ENCODE measurements at places on chromosomes 3 and 15.

DNA sequence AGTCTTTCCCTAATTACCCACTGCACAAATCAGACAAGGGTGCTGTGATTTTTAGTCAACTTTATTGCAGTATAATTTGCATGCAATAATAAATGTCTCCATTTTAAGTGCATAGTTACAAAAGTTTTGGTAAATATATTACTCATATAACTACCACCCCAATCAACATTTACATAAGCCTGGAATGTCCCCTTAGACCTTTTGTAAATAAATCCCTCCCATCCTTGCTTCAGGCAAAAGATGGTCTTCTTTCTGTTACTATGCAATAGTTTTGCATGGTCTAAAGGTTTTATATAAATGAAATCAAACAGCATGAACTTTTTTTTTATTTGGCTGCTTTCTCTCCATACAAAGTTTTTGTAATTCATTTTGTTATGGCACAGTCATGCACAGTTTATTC is 235.4 kb downstream of the PYDC2 start:
- DNase-seq, result no peak

DNA sequence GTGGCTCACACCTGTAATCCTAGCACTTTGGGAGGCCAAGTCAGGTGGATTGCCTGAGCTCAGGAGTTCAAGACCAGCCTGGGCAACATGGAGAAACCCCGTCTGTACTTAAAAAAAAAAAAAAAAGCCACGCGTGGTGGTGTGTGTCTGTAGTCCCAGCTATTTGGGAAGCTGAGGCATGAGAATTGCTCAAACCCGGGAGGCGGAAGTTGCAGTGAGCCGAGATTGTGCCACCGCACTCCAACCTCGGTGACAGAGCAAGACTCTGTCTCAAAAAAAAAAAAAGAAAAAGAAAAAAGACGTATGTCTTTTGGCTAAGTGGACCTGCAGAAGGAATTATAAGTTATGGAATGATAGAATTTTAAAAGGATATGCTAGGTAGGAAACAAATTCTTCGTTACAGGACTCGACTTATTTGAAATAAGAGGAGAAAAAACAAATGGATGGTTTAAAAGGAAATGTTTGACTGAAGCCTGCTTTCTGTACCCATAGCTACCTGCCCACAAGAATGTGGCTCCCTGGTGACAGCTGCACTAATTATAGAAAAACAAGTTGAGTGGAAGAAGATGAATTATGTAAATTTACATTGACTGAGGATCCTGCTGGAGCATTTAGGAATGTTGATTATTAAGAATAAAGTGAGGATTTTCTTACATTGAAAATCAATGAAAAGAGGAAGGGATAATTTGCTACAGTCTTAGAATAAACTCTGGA is 36.0 kb upstream of the SKIL start:
- DNase-seq, result peak; percentile 41

- DNase-seq, result no peak
These were observed 341.4 kb downstream of the NAALADL2 start for GRCh38 chr3:175200391-175201095.

DNA sequence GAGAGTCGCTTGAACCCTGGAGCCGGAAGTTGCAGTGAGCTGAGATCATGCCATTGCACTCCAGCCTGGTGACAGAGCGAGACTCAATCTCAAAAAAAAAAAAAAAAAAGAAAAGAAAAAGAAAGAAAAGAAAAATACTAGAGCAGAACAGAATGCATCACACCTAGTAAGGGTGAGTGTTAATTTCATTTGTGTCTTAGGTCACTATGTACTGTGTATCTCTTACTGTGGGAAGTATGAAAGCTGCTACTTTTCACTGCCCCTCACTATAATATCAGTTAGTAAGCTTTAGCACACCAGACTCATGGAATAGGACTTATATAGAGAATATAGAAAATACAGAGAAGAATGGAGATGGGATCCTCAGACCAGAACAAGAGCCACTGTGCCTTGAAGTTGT is 45.9 kb upstream of the RASA2 start:
- DNase-seq, result no peak

DNA sequence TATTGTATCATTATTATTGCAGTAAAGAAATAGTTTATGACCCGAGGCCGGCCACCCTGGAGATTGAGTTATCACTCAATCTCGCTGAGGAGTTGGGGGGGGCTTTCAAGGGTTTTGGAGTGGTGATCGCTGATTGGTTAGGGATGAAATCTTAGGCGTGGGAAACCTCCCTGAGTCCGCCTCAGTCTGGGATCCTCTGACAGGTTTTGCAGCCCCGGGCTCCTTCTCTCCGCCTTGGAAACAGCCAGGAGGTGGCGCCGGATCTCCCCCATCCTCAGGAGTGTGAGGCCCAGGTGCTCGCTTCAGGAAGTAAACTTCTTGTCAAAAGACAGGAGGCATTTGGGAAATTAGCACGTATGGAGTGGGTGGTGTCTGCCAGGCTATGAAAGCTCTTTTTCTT is 41.1 kb upstream of the SEC61A1 start:
- DNase-seq, result no peak

DNA sequence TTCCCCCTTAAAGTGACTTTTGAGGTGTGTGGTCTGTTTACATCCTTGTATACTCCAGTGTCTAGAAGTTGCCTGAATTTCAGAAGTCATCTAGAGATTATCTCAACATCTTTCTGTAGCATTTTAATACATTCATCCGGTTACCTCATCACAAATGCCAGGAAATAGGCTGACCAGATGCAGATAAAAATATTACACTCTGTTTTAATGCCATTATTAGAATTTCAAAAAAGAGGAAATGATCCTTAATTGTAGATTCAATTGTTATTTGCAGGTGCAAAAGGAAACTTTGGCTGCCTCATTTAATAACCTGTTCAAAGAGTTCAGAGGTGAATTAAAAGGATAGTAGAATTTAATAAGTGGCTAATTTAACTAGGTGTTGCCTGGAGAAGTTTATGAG is 290.9 kb downstream of the C3orf38 start:
- DNase-seq, result no peak
